NCI-H226 (cell line): ENCODE measurements at places on chromosomes 4 and X.

DNA sequence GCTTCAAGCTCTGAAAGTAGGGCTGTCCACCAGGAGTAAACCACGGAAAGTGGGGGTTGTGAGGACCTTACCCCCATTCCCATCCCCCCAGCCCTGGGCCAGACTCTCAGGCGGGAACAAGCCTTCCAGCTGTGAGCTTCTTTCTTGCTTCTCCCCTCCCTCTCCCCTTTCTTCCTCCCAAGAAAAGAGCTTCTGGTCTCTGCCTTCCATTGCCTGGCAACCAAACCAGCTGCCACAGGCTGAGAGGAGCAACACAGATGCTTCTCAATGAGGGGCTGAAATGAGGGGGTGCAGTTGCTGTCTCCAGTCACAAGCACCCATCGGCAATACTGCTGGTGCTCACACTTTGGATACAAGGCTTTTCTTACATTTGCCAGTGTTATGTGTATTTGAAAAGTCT lies 72.5 kb downstream of the SLC16A2 start:
- DNase-seq = no peak

GRCh38 chr4:111639120-111639690 lies 506.0 kb upstream of the FAM241A start:
- DNase-seq = no peak

GRCh38 chr4:22764183-22764582 lies 71.4 kb downstream of the GBA3 start:
- no peak for DNase-seq

DNA sequence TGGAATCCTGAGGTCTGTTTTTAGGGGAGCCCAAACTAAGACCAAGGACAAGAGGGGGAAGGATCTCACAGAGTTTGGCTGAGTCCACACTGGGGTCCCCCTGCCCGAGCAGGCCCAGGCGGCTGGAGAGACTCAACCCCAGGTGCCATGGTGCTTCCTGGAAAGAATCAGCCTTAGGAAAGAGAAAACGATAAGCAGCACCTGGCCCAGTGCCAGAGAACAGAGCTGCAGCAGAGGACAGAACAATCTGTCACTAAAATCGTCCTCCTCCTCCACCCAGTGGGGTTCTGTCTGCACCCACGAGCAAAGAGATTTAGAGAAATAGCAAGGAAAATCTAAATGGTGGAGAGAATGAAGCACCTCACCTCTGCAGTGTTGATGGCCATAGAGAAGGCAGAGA lies 470.5 kb downstream of the BCOR start:
- no peak for DNase-seq

DNA sequence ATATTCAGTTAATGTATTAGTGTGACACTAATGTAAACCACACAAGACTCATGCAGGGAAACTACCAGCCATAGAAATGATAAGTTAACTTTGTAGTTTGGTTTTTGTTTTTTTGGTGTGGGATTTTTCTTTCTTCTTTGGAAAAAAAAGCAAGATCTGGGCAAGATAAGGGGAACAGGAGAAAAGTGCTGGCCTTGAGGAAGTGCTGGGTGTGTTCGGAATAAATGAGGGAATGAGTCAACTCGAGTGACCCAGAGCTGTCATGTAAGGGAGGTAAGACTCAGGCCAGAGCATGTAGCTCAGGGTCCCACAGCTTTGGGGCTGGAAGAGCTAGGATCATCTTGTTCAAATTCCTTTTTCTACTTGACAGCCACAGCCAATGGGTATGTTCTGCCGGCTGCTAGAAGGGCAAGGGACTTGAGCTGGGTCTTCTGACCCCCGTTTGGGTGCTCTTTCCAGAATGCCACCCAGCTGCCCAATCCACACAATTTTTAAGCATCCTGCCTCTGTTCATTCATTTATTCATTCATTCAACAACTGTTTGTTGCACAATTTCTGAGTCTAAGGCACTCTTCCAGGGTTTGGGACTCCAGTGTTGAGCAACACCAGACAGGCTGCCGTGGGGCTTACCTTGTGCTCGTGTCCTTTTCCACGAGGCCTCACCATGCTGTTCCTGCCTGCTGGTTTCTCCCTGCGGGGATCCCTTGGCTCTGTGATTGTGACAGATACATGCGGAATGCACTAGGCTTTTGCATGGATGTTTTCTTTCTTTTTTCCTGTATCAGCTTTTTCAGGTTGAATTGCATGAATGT lies 54.5 kb downstream of the CLDN34 start:
- DNase-seq = no peak

DNA sequence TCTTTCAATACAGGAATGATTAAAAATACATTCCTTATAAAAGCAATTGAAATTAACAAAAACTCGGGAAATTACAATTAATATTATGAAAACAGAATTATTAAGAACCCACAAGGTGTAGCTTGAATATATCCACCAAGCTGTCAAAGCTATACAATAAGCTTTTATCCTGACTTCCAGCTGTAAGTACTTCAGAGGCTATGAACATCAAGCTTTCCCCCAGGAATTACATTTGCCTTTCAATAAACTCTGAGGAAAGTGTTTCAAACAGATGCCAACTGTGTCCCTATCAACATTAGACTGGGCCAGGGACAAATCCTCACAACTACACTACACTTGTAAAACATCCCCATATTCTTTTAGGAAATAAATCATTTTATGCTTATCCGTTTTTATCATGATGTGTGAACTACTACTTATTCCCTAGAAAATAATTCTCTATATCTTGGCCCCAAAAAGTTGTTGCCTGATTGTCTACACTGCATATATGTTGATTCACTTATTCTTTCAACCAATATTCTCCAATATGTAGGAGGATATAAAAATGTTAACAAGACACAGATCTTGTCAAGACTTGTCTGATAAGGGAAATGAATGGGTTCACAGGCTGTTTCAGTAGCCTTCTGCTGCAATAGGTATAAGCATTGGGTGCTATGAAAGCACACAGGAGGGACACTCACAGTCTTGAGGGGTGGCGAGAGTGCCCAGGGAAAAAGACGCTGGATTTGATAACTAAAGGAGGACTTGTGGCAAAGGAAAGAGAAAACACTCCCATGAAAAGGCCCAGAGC lies 494.1 kb downstream of the CENPC start:
- DNase-seq = peak; percentile 4

DNA sequence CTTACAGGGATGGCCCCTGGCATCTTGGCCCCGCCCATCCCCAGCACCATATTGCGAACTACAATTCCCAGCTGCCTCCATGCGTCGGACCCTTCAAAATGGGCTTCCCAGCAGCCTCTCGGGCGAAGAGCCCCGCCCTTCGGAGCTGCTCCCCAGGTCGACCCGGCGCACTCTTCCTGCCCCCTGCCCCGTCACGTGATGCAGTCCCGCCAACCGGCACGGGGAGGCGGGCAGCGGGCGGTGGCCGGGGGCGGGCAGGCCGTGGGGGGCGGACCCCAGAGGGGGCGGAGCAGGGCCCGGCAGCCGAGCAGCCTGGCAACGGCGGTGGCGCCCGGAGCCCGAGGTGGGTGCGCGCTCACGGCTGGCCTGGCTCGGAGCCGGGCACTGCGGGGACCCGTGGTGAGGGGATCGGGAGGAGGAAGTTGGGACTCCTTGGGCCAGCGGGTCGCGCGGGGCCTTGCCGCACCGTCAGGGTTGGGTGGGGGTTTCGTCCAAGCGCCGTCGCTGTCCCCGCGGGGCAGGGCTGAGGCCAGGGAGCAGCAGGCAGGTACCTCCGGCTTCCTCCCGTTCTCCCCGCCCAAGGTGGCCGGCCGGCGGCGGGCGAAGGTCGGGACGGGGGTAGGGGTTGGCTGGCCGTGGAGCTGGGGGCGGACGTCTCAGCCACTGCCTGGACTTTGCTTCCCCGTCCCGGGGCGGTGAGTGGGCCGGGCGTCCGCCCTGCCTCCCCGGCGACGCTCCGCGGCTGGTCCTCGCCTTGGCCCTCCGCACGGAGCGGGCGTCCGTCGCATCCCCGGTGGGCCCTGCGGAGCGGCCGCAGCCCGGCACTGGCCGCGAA lies at the start of gene MTM1:
MTM1 (plus strand) TSS at position 302 of the 835 bp plus-strand sequence. CDS start 23,994 bp downstream, outside the sequence.
- DNase-seq = peak; percentile 88

- no peak for DNase-seq
Observed at GRCh38 chr4:177444911-177445736, 2.9 kb upstream of the AGA start.

GRCh38 chr4:88158489-88159228 lies at the start of gene ABCG2:
Gene ABCG2, minus strand, starts transcription at chr4:88158639. Its CDS starts 18,644 bp downstream, at chr4:88139995.
- DNase-seq = peak; percentile 29

DNA sequence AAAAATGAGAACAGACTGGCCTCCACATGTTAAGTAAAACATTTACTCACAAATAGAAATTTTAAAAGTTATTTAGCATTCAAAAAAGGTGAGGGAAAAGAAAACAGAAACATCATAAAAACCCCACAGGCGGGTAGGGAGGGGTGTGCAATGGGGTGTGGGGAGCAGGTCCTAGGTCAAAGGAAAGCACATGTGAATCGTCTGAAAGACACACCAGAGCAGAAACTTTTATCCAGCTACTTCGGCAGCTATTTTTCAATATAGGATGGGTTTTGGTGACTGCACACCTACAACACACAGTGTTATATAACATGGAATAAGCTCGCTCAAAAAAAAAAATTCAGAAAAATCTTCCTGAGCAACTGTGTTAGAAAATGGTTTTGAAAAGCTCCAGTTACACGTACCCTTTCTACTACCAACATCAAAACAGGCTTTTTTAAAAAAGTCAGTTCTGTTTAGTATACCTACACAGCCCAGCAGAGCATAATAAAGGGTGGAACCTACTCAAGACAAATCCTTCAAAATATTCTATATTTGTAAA lies 1.6 kb downstream of the OTUD4 start:
- DNase-seq = no peak

- no peak for DNase-seq
Observed at GRCh38 chrX:1485033-1485432, 32.3 kb upstream of the ASMTL start.

DNA sequence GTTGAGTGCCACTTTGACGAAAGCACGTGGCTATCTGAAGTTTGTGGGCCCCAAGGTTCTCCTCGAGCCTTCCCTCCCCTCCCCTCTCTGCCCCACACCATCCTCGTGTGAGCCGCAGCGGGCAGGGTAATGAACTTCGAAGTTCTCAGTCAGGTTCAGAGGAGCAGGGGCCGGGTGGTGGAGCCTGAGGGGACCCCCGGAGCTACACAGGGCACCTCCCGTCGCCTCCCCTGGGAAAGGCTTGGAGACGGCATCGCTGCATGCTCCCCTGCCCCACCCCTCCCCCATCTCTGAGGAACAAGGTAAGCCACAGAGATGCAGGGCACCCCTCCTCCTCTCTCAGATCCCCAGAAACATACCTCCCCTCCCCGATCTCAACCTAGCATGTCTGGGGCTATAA lies 2.8 kb upstream of the NKX1-1 start:
- DNase-seq = no peak

GRCh38 chr4:27318740-27319139 lies 458.1 kb downstream of the STIM2 start:
- DNase-seq = no peak

DNA sequence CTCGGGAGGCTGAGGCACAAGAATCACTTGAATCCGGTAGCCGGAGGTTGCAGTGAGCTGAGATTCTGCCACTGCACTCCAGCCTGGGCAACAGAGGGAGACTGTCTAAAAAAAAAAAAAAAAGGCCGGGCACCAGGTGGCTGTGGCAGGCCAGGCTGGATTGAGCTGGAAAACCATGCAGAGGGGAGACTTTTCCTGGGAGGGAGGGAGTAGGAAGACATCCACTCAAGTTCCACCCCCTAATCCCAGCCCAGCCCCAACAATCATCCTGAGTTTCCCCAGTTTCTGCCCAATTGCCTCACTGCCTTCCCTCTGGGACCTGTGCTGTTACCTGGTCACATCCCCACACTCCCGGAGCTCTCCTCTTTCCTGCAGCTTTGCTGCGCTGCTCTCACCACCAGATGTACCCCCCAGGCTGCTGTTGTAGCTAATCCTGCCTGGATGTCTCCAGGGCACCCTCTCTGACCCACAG lies 9.0 kb upstream of the TSPYL2 start:
- no peak for DNase-seq

- DNase-seq = no peak
Observed at GRCh38 chr4:13986548-13986947, 359.0 kb upstream of the BOD1L1 start.

DNA sequence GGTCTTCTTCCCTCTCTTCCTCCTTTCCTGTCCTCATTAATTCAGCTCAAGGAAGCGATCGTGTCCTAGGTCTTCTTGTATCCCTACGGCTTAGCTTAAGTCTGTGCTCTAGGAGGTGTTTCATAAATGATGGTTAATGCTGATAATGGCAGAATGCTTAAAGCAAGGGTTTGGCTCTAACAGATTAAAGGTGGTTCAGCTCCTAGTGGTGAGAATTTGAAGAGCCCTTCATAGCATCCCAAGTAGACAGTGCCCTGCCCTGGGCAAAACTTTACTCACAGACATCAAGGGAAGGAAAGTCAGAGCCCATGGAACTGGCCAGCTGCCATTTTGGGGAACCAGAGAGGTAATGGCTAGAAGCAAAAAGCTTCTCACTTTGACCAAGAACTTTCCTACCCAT lies 47.0 kb upstream of the PGRMC1 start:
- no peak for DNase-seq

DNA sequence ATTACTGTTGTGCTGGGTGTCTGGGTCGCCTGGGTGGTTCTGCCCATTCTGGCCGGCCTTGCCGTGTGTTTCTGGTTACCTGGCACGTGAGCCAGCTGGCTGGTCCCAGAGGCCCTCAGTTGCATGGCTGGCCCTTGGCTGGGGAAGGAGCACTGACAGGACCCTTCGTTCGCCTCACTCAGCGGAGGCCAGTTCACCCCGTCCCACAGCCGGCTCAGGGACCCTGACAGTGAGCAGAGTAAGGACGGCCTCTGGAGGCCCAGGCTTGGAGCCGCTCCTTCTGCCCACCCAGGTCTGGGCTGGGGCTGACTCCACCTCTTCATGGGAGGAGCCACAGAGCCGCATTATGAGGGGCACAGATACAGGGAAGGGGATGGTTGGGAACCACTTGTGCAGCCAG lies 20.3 kb upstream of the HGFAC start:
- no peak for DNase-seq

- DNase-seq = peak; percentile 77
Observed at GRCh38 chr4:156293657-156294297, 340.1 kb upstream of the CTSO start.
